Heart right ventricle (tissue), 16 donors: ENCODE measurements at places on chromosomes 2 and 18. TPM values are rescaled to one million over a fixed set of nuclear protein-coding genes. Genes with fewer than 3 reads are reported as not detected.

The CHRNG gene
- total RNA-seq, result not detected

The ADD2 gene
- 1.6 TPM for total RNA-seq

The WNT10A gene
- not detected for total RNA-seq

The LYPD6B gene
- total RNA-seq, result not detected

The TPO gene
- 7.8 TPM for total RNA-seq

The AMER3 gene
- total RNA-seq, result not detected

The CPSF3 gene
- total RNA-seq, result 19.3 TPM

The HRH4 gene
- total RNA-seq, result 0.28 TPM

The KCNE4 gene
- total RNA-seq, result 0.28 TPM

The FEV gene
- not detected for total RNA-seq

The M1AP gene
- not detected for total RNA-seq

The APLF gene
- total RNA-seq, result 4.3 TPM

The MATN3 gene
- total RNA-seq, result not detected

The ST8SIA3 gene
- not detected for total RNA-seq

The MROH2A gene
- not detected for total RNA-seq

The CCDC93 gene
- total RNA-seq, result 37.4 TPM

The COL4A3 gene
- 1.0 TPM for total RNA-seq

The AQP12B gene
- total RNA-seq, result not detected

The DNAH7 gene
- not detected for total RNA-seq

The ATP6V1C2 gene
- 0.25 TPM for total RNA-seq

The IL36G gene
- not detected for total RNA-seq

The C1GALT1C1L gene
- total RNA-seq, result 2.2 TPM

The UGT1A10 gene
- not detected for total RNA-seq

The ZNF385B gene
- total RNA-seq, result 14.9 TPM

The LRATD1 gene
- 0.23 TPM for total RNA-seq

The TMEM237 gene
- total RNA-seq, result 20.5 TPM

The C1QL2 gene
- not detected for total RNA-seq

The GREB1L gene
- total RNA-seq, result 13.0 TPM

The DCTN1 gene
- 244 TPM for total RNA-seq

The NEURL3 gene
- total RNA-seq, result not detected

The POTEC gene
- not detected for total RNA-seq

The ANKRD36B gene
- total RNA-seq, result 4.8 TPM

The TRPM8 gene
- total RNA-seq, result not detected

The CRYGD gene
- not detected for total RNA-seq

The LYG1 gene
- not detected for total RNA-seq

The ANKRD62 gene
- total RNA-seq, result not detected

The LDLRAD4 gene
- 34.0 TPM for total RNA-seq

The CNDP1 gene
- not detected for total RNA-seq

The TMEM178A gene
- 3.5 TPM for total RNA-seq

The ALLC gene
- total RNA-seq, result not detected

The ABCA12 gene
- not detected for total RNA-seq

The SLC40A1 gene
- total RNA-seq, result 48.1 TPM

The CYP27C1 gene
- total RNA-seq, result not detected

The C2orf72 gene
- not detected for total RNA-seq

The COBLL1 gene
- 15.0 TPM for total RNA-seq

The KIAA2012 gene
- total RNA-seq, result not detected

The SPDYA gene
- total RNA-seq, result 0.45 TPM

The MSTN gene
- total RNA-seq, result not detected

The GLI2 gene
- 1.7 TPM for total RNA-seq

The ZDBF2 gene
- total RNA-seq, result 9.8 TPM

The LYG2 gene
- not detected for total RNA-seq
